ENCODE measurements at places on chromosomes 2 and 18. TPM values are rescaled to one million over a fixed set of nuclear protein-coding genes. Genes with fewer than 3 reads are reported as not detected.

Gene RSAD2
- 2.2 TPM for total RNA-seq

DNA sequence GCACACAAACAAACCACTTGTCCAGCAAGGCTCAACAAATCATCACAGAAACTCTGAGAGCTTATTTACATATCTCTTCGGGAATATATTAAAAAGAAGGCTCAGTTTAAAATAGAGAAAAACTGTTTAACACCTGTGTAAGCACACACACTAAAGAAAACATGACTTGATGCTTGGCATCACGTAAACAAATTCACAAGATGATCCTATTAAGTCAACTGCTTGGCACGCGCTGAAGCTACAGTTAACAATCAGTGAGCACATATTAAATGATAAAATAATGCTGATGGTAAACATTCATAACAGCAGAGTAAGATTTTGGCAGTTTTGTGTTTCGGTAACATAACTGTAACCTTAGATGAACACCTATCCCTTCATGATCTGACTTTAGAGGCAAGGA, 4.3 kb upstream of the HES6 start:
- H3K4me1 ChIP-seq = peaks cover 10% of the 10 kb centered on the region
- no peak overlapping the region for H3K27ac ChIP-seq
- no peak overlapping the region for H3K4me3 ChIP-seq
- H3K27me3 ChIP-seq = no peaks in the 10 kb centered on the region
- DNase-seq = no peak
- no peaks in the 10 kb centered on the region for H3K36me3 ChIP-seq

GRCh38 chr2:10549621-10550020, 101.5 kb upstream of the ODC1 start:
- H3K4me1 ChIP-seq = no peaks in the 10 kb centered on the region
- no peak for DNase-seq
- H3K4me3 ChIP-seq = no peak overlapping the region

GRCh38 chr2:108612153-108612513, 77.9 kb downstream of the LIMS1 start:
- H3K4me1 ChIP-seq = peaks cover 16% of the 10 kb centered on the region
- H3K36me3 ChIP-seq = no peaks in the 10 kb centered on the region
- DNase-seq = no peak
- H3K4me3 ChIP-seq = no peak overlapping the region

DNA sequence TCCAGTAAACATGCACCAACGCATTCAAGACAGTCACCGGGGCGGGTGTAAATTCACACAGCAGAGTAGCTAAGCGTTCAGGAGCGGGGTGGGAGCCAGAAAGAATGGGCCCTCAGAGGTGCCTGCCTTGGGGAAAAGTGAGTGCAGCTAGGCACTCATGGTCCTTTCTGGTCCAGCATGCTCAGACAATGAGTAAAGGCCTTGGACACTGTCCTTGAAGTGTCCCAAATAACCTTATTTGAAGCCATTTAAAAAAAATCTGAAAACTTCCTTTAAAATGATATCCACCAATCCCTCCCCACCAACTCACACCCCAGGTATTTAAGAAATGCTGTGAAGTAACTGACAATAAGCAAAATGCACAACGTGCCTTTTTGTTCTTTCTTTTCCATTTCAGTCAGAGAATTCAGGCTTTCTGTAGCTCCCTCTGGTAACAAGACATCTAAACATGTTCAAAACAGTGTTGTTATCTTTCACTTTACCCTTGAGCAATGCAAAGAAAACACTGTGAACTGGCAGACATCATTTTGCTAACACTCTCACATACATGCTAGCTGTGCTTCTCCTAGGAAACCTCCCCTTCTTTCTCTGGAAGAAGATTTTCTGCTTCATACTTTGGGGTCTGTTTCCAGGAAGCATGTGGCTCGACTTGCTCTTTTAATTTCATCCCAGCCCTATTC, 445.1 kb upstream of the SPRED2 start:
- no peak overlapping the region for H3K4me3 ChIP-seq
- no peak for DNase-seq
- H3K4me1 ChIP-seq = no peaks in the 10 kb centered on the region
- H3K27me3 ChIP-seq = no peaks in the 10 kb centered on the region

Data from A673 (cell line).